Central memory CD4-positive, alpha-beta T cell (primary cell): ENCODE measurements at places on chromosomes 7 and 10.

- no peak for DNase-seq
These were observed 123.7 kb downstream of the GRK5 start for GRCh38 chr10:119331061-119331460.

DNA sequence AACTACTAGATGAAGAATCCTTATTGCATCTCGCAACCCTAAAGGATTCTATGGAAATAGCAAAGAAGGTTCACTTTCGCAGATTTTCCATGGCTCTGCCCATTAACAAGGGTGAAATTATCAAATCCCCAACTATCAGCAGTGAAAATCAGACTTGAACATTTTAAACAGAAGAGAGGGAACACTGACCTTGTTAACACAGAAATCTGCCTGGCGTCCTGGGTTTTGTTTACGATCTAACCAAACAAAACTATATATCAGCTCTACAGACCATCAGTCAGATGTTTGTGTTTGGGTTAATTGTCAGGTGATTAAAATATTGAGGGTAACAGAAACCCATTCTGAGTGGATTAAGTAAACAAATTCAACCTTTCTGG lies 1.9 kb downstream of the CTTNBP2 start:
- no peak for DNase-seq

DNA sequence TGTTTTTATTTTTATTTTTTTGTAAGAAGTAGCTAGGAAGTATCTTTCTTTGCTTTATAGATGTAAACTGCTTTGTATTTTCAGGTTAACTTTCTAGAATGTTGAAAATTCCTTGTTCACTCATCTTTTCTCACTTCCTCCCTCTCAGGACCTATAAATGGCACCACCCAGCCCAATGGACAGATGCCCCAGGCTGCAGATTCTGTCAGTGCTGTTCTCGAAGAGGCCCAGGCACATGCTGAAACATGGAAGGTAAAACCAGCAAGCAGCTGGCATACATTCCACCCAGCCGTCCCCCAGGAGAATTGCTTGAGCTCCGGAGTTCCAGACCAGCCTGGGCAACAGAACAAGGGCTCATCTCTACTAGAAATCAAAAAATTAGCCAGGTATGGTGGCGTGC lies 47.1 kb upstream of the PDSS1 start:
- no peak for DNase-seq

- no peak for DNase-seq
These were observed 2.6 kb downstream of the ATRNL1 start for GRCh38 chr10:115095758-115096157.

DNA sequence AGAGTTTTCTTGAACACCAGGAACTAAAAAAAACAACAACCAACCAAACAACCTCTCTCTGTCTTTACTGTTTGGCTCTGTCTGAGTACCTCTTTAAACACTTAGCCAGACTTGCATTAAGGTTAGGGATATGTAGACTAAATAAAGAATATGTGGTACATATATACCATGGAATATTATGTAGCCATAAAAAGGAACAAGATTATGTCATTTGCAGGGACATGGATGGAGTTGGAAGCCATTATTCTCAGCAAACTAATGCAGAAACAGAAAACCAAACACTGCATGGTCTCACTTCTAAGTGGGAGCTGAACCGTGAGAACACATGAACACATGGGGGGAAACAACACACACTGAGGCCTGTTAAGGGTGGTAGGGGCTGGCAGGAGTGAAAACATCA lies 116.0 kb upstream of the ANTXRL start:
- DNase-seq, result no peak

DNA sequence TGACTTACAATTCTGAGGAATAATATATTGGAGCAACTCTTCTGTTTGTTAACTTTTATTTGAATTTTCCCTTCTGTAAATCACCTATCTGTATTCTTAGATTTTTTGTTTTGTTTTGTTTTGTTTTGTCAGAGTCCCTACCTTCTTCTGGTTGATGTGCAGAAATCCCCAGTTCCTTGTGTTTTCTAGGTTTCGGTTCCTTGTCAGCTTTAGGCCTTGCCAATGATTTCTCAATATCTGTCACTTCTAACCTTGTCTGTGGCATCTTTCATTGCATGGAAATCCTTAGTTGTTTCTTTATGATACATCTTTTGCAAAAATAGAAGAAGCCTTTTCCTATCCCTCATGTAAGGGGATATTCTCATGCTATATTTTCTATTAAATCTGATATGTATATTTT lies 21.7 kb upstream of the ST8SIA6 start:
- no peak for DNase-seq

DNA sequence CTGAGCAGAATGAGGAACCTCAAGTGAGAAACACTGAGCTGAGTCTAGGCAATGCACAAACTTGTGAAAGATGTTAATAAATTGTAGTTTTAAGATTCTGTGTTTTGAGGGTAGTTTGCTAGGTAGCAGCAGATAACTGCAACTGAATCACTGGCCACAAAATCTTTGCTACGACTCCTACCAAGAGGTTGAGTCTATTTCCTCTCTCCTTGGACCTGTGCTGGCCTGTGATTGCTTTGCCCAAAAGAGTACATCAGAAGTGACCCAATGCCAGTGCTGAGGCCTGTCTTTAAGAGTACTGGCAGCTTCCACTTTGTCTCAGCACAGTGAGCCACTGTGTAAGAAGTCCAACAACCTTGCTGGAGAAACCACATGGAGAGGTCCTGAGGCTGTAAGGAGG lies 11.9 kb upstream of the TSPAN13 start:
- no peak for DNase-seq

DNA sequence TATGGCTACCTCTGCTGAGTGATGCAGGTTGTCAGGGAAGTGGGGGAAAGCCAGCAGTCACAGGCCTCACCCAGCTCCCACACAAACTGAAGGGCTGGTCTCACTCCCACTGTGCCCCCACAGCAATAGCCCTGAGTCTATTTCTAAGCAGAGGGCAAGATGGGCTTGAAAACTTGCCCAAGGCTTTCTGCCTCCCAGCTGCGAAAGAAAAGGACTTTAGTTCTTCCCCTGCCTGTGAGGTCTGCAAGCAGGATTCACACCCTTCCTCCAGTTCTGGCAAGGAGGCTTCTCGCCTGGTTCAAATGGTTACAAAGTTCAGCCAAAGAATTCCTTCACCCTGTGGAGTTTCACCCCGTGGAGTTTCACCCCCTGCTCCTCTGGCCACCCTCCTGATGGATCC lies 63.3 kb upstream of the PRLHR start:
- DNase-seq, result no peak

GRCh38 chr7:102413091-102413490 lies 16.9 kb downstream of the PRKRIP1 start:
- DNase-seq, result no peak

DNA sequence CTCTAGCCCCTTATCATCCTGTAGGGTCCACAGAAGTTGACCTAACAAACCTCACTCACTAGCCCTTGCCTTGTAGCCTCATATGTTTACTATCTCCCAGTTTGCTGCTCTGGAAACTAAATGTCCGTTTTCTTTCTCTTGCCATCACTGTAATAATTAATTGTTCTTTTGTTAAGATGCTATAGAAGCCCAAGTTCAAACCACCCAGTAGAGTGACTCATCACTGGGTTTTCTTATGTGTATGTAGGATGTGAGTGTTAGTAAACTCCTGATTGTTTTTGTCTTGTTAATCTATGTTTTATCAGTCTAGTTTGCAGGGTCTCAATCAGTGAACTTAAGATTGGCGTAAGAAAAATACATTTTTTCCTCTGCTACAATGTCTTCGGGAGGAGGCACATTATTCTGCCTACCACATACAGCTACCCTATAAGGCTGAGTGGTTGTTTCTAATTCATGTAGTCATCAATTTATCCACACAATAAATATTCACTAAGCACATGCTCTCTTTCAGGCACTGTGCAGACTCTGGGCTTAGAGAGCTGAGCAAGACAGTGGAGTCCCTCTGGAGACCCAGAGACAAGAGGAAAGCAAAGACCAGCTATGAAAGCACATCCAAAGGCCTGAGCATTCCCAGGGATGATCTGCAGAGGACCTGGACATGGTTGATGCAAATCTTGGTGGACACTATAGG lies 474.1 kb upstream of the AKR1E2 start:
- no peak for DNase-seq
